ENCODE measurements at places on chromosomes 16 and 17. TPM values are rescaled to one million over a fixed set of nuclear protein-coding genes. Genes with fewer than 3 reads are reported as not detected.

GRCh38 chr17:3660311-3660891, 8.0 kb downstream of the TAX1BP3 start:
- no peak for DNase-seq

TBC1D3K gene
- not detected for polyA plus RNA-seq

NACA2 gene
- polyA plus RNA-seq = 0.65 TPM

- no peak for DNase-seq
Observed at GRCh38 chr17:49545007-49545660, 30.5 kb upstream of the NXPH3 start.

FSCN2 gene
- polyA plus RNA-seq = 1.3 TPM

GRCh38 chr17:36524428-36524876, 10.2 kb downstream of the MYO19 start:
- no peak for DNase-seq

CLEC19A gene
- not detected for polyA plus RNA-seq

DNA sequence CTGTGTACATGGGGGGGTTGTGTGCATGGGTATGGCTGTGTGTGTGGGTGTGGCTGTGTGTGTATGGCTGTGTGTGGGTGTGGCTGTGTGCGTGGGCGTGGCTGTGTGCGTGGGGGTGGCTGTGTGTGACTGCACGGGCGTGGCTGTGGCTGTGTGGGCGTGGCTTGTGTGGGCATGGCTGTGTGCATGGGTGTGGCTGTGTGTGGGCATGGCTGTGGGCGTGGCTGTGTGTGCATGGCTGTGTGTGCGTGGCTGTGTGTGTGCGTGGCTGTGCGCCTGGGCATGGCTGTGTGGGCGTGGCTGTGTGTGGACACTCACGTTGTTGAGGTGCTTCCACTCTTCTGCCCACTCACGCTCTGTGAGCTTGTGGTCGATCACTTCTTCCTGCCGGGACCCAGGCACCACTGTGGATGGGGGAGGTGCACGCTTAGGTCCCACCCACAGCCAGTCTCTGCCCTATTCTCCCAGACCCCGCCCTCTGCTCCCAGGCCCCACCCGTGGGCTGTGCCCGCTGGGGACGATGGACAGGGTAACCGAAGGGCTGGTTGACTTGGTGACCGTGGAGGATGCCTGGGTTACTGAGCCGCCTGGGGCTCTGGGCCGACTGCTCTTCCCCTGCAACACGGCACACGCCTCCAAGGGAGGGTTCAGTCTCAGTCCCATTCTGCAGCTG, 16.0 kb upstream of the PABPN1L start:
- DNase-seq = no peak

TCAP gene
- polyA plus RNA-seq = 1.1 TPM

DNA sequence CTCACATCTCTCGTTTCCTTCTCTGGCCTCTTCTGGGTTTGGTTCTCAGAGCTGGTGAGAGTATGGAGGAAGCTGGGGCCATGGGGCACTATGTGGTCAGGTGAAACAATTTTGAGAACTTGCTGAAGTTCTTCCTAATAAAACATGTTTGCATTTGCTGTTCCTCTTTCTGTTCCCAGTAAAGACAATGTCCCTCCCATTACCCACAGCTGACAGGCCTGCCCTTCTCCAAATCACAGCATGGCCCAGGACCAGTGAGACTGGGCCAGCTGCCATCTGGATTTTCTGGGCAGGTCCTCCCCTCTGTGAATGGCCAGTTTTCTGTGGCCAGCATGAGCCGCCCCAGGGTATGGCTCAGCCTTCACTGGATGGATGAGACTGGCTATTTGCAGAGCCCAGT, at the start of gene CD300H:
CD300H (minus strand) TSS at position 113 of the 400 bp plus-strand sequence.
- DNase-seq = no peak

GRCh38 chr16:70429888-70430666, 8.8 kb downstream of the ST3GAL2 start:
- no peak for DNase-seq

DNA sequence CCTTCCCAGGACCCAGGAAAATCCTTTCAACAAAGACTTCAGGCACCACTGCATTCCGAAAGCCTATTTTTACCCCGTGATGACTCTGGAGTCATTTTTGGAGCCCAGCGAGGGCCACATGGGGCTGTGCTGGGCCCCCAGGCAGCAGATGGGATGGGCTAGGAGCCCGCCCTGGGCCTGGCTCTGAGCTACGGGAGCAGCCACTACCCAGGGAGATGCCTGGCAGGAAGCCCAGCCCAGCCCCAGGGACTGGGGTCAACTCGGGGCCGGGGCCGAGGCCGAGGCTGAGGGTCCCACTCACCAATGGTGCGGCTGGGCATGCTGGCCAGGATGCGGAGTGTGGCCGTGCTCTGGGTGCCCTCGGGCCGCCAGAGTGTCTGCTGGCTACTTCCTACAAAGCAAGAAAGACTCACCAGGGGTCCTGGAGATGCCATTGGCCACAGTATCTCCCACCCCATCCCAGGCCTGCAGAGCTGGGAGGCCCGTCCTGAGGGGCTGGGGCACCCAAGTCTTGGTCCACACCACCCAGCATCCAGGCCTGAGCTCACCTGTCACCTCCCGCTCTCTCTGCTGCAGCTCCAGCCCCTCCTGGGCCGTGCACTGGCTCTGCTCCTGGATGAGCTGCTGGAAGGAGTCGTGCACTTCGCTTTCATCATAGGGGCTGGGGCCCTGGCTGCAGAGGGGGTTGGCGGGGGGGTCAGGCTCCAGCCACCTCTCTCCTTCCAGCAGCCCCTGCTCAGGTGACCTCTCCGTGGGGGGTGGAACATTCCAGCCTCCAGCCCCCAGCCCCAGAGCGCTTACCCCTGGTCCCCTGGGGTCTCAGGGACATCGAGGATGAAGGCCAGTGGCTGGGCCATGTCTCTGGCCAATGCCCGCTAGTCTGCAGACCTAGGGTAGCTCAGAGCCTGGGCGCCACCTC, 2.3 kb downstream of the TMC6 start:
- DNase-seq = no peak

JPH3 gene
- 1.1 TPM for polyA plus RNA-seq

DNA sequence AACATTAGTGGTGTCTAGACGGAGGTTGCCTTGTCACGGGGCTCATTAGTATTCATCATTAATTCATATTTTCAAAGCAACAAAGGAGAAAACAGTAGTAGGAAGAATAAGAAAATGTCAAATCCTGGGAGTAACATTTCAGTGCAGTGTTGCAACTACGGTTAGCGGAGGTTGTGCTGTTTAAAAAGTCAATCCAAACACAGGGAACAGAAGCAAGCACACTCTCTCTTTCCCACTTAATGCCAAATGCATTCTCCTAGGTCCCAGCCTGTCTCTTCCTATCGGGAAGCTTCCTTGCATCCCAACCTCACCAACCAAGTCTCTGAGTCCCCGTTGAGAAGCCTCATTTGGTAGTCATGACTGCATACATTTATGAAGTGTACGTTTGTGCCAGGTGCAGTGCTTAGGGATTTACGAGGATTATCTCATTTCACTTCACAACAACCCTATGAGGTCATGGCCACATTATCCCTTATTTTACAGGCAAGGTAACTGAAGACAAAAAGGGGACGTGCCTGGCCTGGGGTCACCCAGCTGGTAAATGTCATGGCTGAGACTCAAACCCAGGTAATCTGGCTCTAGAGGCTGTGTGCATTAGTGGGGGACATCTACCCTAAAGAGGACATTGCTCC, 283.6 kb upstream of the SALL1 start:
- DNase-seq = no peak

- no peak for DNase-seq
Observed at GRCh38 chr16:69301861-69302260, 9.3 kb upstream of the VPS4A start.

GRCh38 chr17:78485290-78486168, 91.7 kb downstream of the DNAH17 start:
- no peak for DNase-seq

MT4 gene
- not detected for polyA plus RNA-seq

- DNase-seq = no peak
Observed at GRCh38 chr16:81779536-81780320, 637 bp downstream of the PLCG2 start.

GRCh38 chr17:51322390-51323029, 62.2 kb downstream of the UTP18 start:
- no peak for DNase-seq

MRM3 gene
- 21.4 TPM for polyA plus RNA-seq

DNA sequence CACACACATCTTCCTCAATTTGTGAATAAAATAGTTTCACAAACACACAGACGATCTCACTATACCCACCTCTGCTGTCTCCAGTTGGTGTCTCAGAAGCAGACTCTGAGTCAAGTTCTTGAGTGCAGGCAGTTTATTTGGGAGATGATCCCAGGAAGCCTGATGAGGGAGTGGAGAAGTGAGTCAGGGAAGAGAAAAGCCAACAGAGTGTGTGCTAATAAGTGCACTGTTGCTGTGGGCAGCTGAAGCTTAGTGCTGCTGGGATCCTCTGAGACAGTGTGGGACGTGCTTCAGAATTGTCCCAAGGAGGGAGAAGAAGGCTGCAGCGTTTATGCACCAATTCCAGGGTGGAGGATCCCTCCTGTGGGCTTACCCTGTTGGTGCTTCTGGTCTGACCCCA, 423.2 kb upstream of the C16orf82 start:
- DNase-seq = no peak

DNA sequence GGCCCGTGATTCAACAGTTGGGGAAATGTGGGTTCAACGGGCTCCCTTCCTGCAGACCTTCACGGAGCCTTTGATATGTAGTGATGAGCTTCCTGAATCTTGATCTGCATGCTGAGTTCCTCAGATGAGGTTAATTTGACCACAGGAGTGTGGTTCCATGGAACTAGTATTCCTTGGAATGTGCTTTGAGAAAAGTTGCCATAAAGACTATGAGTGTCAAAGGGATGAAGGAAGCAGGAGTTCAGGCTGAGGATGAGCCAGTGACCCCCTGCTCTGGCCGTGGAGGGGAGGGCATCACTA, 229.2 kb downstream of the MSI2 start:
- no peak for DNase-seq

EVPL gene
- 15.1 TPM for polyA plus RNA-seq

DNA sequence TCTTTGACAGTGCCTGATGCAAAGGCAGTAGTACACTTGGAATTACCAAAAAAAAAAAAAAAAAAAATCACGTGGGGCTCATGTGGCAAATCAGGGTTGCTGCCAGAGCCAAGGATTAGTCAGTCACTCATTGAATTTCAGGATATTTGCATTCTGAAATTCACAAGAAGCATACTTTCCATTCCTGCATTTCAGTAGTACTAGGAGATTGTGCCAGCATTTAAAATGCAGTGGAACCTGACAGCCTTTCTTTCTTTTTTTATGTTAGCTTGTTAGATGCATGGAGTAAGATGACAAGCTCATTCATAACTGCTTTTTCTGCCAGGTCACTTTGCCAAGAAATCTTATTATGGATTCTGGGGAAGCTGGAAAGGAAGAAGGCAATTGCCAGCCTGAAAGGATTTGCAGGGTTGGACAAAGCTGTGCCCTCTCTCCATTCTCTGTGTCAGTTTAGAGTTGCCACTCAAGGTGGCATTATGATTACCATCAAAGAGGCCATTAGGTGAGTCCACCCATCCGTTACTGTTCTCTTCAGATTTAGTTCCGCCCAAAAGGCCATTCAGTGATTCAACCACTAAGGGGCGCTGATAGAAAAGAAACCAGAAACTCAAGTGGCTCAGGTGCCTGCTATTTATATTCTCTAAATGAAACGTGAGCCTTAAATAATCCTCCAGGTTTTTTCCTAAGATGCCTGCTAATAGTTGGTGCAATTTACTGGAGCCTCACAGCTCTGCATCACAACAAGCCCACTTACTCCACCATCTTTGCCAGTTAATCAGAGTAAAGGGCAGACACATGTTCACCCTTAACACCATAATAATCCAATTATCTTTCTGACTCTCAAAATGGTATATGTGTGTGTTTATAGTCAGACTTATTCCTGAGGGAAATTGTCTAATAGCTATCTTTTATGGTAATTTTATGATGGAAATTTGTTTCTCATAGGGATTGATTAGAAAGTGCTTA, 59.0 kb downstream of the TANGO6 start:
- DNase-seq = peak; percentile 55

DNA sequence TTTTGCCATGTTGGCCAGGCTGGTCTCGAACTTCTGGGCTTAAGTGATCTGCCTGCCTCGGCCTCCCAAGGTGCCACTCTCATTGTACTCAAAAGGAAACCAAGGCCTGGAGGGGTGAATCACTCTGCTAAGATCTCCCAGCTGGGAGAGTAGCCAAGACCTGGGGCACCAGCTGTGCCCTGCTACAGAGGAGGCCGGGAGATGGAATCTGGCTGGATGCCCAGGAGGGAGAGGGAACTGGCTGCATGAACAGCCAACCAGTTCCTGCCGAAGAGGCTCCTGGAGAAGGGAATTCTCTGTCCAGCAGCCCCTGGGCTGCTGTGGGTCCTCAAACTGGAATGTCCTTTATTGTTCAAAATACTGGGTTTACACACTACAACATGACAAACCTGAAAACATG, 238.7 kb upstream of the CIBAR2 start:
- DNase-seq = no peak

FOXF1 gene
- polyA plus RNA-seq = 0.04 TPM

DNA sequence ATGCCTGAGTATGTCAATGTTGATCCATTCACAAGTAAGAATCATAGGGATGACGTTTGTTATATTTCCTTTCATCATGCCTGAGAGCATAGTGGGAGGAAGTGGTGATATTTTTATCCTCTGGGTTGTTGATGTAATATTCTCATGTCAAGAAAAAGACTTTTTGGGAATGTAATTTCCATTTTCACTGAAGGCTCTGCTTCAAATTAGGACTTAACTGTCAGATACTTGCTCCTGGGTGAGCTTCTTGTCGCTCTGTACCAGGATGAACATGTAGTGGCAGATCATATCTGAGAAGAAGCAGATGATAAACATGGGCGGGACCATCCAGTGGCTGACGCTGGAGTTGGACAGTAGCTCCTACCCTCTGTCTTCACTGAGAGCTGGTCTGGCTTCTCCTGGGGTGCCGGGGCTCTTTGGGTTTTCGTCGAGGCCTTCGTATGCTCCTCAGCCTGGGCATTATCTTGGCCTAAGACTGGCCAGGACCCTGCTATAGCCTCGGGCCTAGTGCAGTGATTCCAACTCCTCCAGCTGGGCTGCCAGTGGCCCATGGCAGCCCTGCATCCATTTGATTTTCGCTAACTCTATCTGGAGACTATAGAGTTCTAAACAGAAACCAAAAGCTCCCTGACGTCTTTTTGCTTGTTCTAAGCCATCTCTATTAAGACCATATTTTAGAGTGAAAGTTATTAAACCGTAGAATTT, 19.7 kb downstream of the CYB5B start:
- no peak for DNase-seq

DNA sequence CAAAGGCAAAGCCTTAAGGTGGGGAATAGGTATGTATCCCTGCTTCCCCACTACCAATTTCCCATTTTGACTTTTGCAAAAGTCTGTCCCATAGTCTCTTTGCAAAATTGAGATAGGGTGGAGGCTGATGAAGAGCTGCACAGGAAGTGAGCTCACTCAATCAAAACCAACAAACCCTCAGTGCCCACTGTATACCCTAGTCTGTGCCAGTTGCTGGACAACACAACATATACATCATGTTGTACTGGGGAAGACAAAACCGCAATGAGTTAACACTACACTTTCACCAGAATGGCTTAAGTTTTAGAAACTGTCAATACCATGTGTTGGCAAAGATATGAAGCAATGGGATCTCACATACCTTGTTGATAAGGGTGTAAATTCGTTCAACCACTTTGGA, 40.4 kb upstream of the AXIN2 start:
- DNase-seq = no peak

GRCh38 chr17:49439673-49440571, 25.2 kb upstream of the PHB1 start:
- no peak for DNase-seq

GRCh38 chr17:40181205-40181604, 3.9 kb downstream of the RAPGEFL1 start:
- DNase-seq = no peak
